ENCODE measurements at places on chromosomes 1 and 21.

DNA sequence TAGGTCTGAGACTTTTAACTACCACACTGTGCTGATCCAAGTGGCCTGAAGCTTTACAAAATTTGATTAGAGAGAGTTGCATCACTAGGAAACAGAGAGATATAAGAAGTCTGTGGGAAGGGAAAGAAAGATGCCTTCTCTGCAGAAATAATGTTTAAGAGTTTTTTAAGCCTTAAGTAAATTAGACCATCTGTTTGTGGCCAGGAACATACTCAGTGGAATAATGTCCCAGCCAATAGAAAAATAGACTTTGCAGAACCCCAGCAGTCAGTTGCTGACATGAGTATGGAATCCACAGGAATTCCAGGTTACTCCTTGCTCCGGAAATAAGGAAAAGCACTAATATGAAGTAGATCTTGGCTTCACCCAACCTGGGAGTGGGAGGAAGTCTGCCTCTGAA is 144.8 kb downstream of the ST6GALNAC5 start:
- no peak for DNase-seq

DNA sequence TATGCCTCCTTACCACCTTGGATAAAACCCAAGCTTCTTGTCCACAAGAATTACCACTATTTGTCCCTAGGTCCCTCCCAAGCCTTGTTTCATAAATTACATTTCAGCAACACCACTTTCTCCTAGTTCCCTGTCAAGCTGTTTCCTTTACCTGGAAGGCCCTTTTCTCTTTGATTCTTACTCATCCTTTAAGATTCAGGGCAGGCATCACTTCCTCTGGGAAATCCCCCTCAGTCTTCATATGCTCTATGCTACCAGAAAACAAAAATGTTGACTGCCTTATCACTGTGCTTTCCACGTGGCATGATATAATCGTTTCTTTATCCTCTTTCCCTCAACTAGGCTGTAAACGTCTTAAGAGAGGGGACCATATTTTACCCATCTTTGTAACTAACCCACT is 102.7 kb downstream of the LYST start:
- peak; percentile 34 for DNase-seq

GRCh38 chr1:9263984-9264872 is 28.5 kb upstream of the SPSB1 start:
- DNase-seq: no peak

GRCh38 chr21:44869781-44870747 is 3.4 kb downstream of the PTTG1IP start:
- DNase-seq: no peak

DNA sequence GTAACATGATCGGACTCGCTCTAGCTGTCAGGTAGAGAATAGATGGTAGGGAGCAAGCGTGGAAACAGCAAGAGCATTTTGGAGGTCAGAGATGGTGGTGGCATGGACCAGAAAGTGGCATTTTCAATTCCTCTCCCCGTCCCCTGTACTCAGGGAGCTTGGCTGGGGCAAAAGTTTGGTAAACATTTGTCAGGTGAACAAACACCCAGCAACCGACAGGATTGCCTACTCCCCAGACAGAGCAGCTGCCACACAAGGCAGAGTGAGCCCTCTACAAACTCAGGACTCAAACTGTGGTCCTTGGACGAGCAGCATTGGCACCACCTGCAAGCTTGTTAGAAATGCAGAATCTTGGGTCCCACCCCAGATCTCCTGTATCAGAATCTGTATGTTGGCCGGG is 14.3 kb downstream of the PTAFR start:
- DNase-seq: no peak
